ENCODE measurements at places on chromosomes 6 and 20. TPM values are rescaled to one million over a fixed set of nuclear protein-coding genes. Genes with fewer than 3 reads are reported as not detected.

Gene DLL1
- 0.36 TPM for total RNA-seq

Gene MROH8
- 1.8 TPM for total RNA-seq

Gene CDS2
- total RNA-seq: 26.2 TPM

DNA sequence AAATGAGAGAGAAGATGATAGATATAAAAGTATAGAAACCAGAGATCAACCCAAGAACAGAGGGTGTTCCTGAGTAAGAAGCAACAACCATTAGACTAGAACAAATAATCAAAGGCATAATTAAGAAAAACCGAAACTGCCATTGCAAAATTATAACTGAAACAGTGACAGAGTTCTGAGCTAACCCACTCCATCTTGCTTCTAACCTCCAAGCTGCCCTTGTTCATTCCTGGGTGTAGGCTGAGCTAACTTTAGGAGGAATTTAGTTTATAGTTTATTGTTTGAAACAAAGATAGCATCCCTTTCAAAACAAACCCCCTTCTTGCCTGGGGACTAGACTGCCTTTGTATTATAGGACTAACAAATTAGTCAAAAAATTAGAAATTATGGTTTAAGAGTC, 56.1 kb upstream of the PRND start:
- peak overlapping the region; percentile 55 for H3K4me3 ChIP-seq
- peaks cover 14% of the 10 kb centered on the region for H3K4me1 ChIP-seq
- DNase-seq: no peak
- no peaks in the 10 kb centered on the region for H3K36me3 ChIP-seq

Data from osteoblast (primary cell).